ENCODE measurements at places on chromosomes 6 and 20.

DNA sequence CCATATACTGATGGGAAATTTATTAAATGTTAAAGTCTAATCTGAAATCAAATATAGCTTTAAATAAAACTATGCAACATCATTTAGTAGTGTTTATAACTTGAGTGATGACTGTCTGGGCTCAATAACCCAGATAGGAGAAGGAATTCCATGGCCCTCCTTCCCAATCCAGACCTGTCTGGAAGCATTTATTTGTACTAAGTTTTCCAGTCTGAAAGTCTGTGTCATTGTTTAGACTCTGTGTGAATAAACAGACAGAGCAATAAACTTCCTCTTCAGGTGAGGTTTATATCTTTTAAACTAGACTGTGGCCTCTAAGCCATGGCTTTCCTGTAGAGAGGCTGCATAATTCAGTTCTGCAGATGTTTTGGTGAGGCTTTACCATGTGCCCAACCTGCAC is 176.4 kb downstream of the SOX4 start:
- DNase-seq = no peak

GRCh38 chr6:57324538-57324937 is 7.1 kb downstream of the PRIM2 start:
- DNase-seq = no peak

- DNase-seq = no peak
Observed at GRCh38 chr6:16438718-16439591, 200.6 kb downstream of the GMPR start.

- no peak for DNase-seq
Observed at GRCh38 chr6:20492099-20492498, 42.2 kb upstream of the CDKAL1 start.

Data from globus pallidus (tissue), 1 donor.